RPMI7951 (cell line): ENCODE measurements at places on chromosomes 16 and 17.

GRCh38 chr16:60031740-60032139 is 1297.6 kb upstream of the GOT2 start:
- no peak for DNase-seq

GRCh38 chr17:75008373-75008772 is 4.1 kb upstream of the MRPL58 start:
- no peak for DNase-seq

- no peak for DNase-seq
Observed at GRCh38 chr16:57591870-57592485, 36.5 kb upstream of the ADGRG1 start.

DNA sequence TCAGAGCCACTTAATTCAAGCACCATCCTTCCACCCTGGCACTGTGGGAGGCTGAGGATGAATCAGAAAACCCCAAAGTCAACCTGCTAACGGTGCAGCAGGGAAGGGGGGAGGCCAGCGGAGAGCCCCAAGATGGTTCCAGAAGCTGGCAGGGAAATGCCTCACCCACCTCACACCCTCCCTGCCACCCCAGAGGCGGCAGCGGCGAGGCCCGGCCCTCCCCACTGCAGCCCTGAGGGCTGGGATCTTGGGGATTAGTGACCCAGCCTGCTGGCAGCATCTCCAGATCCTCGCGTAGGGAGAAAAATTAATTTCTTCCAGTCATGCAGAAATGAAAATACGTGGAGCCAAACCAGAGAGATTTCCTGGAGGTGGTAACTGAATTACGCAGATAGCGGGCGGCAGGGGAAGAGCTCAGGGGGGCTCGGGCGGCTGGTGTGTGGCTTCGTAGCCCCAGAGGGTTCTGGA is 38.2 kb downstream of the CBFA2T3 start:
- DNase-seq = no peak

DNA sequence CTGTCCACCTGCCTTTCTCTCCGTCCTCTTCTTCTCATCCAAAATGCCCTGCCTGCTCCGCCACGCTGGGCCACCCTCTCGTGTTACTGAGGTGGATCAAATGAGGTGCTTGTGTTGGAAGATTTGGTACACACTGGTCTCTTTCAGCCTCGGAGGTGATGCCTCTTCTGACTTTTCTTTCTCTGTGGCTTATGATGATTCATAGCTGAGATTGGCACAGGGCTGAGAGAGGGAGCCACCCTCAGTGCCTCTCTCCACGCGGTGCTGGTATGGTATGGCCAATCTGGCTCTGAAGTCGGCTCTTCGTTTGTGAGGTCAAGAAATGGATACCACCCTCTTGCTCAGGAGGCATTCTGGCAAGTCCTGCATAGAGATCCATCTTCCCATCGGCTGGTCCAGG is 82.4 kb downstream of the PLCG2 start:
- peak; percentile 50 for DNase-seq

DNA sequence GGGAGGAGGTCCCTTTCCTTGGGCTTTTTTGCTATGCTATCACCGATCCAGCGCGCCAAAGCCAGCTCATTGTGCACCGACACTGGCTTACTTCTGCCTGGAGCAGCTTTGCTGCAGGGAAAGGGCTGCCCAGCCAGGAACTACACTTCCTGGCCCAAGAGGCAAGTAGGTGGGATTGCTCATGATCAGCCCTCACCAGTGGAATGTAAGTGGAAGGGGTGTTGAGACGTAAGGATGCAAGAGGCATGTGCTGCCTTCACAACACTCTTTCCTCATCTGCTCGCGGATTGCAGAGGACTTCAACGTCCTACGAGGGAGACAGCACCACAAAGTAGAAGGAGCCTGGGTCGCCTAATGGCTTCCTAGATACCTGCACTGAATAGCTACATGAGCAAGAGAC is 104.3 kb upstream of the FOXF1 start:
- no peak for DNase-seq

- no peak for DNase-seq
Observed at GRCh38 chr17:81163703-81164370, 1.5 kb upstream of the PVALEF start.

- DNase-seq = peak; percentile 36
Observed at GRCh38 chr16:24758373-24758772, 28.9 kb downstream of the TNRC6A start.

GRCh38 chr17:20924306-20924705 is 118.5 kb downstream of the USP22 start:
- no peak for DNase-seq

DNA sequence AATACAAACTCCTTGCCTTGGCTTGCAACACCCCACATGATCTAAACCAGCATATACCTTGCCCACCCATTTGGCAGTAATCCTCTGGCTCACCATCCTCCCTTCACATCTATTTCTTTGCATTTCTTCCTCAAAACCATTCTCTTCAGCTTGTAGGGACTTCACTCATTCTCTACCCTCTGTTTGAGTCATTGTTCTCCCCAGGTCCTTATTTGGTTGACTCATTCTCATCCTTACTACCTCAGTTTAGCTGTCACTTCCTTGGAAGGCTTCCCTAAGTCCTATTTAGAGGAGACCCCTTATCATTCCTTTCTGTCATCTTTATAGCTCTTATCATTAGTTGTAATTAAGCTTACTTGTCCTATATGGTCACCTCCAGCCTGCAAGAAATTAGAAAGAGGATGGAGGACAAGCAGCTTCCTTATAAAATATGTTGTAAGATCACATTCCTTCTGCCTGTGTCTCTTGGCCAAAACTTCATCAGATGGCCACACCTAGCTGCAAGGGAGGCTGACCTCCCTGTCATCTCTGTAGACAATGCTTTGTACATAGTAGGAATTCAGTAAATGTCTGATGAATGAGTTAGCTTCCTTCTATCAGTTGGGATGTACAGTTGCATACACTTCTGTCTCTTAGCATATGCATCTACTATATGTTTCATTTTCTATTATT is 1.7 kb downstream of the TTC19 start:
- no peak for DNase-seq
